Activated CD8-positive, alpha-beta T cell treated with anti-CD3 and anti-CD28 coated beads, Interleukin-2, amount 10 ng/mL, durations not matched to agents 7 days and 5 days (primary cell): ENCODE measurements at places on chromosomes 5 and 9.

GRCh38 chr5:143017992-143018391 is 247.8 kb downstream of the ARHGAP26 start:
- DNase-seq = no peak

- peak; percentile 63 for DNase-seq
These were observed 36.1 kb upstream of the OSMR start for GRCh38 chr5:38809388-38810359.

DNA sequence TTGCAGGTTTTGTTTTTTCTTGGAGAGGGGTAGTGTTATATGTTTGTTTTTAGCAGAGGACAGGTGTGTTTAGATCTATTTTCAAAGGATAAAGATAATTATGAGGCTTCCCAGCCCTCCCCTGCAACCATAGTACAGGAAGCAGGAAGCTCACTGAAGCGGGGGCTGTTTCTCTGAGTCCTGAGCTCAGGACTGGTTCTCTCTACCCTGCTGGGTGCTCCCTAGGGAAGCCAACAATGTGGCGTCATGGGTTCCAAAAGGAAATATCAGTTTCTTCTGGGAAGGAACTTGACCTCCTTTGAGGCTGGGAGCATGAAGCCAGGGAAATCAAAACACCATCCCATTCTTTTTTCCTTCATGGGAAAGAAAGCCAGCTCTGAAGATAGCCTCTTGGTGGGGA is 62.2 kb downstream of the RAD23B start:
- DNase-seq = peak; percentile 17

GRCh38 chr5:82137205-82137604 is 140.9 kb downstream of the RPS23 start:
- DNase-seq = no peak

DNA sequence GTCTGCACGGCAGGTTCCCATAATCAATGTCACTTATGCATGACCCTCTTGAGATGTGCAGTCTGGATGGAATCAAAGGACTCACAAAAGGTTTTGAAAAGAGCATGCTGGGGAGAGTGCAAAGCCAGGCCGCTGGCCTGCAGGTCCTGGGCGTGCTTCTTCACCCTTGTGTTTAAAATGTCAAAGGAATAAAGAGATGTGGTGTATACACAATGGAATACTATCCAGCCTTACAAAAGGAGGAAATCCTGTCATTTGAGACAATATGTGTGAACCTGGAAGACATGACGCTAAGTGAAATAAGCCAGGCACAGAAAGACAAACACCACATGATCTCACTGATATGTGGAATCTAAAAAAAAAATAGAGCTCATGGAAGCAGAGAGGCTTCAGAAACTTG is 137.5 kb upstream of the PHYKPL start:
- no peak for DNase-seq

- peak; percentile 27 for DNase-seq
These were observed 124.7 kb downstream of the GABBR2 start for GRCh38 chr9:98584059-98584458.

DNA sequence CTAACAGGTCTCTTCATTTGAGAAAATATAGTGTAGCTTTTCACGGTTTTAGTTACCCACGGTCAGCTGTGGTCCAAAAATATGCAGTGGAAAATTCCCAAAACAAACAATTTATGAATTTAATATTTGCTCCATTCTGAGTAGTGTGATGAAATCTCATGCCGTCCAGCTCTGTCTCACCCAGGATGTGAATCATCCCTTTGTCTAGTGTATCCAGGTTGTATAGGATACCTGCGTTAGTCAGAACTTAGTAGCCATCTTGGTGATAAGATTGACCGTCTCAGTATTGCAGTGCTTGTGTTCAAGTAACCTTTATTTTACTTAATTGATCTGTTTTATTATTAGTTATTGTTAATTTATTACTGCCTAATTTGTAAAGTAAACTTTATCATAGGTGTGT is 41.1 kb downstream of the NDUFS4 start:
- DNase-seq = no peak

DNA sequence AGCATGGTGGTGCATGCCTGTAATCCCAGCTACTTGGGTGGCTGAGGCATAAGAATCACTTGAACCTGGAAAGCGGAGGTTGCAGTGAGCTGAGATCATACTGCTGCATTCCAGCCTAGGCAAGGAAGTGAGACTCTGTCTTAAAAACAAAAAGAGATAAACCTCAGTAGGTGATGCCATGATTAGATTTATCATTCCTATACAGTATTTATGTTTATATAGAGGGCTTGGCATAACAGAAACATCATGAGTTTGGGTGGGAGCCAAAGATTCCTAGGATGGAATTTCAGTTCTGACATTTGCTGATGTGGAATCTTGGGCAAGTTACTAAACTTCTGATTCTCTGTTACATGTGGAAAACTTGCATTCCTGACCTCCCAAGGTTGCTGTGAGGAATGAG is 22.3 kb downstream of the RFK start:
- no peak for DNase-seq

DNA sequence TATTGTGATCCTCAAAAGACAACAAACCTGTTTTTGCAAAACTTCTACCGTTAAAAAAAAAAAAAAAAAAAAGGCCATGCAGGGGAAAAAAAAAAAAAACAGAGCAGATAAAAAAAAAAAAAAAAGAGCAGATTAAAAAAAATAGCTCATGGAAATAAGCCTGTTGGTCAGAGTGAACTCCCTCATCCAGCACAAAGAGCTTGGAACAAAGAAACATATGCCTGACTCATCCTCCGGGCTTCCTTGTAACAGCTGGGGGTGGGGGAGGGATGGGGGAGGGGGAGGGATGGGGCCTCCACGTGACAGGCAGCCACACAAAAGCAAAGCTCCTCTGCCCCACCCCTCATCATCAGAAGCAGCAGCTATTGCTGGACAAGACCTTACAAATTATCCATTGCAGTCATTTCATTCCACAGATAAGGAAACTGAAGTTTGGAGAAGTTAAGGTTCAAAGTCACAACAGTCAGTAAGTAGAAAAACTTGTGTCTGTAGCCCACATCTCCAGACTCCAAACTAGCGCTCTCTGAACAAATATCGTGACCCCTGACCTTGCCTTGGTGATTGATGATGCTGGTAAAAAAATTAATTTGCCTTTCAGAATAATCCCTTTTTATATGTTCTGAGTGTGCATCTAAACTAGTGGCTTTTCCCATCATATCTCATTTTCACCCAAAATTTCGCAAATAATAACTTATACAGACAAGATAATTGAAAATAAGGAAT is 38.9 kb downstream of the SLC35D2 start:
- no peak for DNase-seq

DNA sequence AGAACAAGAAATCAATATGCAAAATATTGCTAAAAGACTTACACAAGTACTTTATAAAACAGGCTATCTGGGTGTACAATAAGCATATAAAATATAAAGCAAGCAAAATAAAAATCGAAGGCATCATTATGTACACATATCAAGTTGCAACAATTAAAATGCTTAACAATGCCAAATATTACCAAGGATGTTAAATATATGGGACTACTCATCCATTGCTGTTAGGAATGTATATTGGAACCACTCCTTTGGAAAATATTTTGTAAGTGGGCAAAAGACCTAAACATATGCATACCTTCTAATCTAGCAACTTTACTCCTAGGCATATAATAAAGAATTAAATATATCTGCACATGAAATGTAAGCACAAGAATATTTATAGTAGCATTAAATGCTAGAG is 632.6 kb upstream of the COX7C start:
- DNase-seq = no peak

- DNase-seq = no peak
These were observed 4.6 kb downstream of the PTCH1 start for GRCh38 chr9:95511952-95512708.

GRCh38 chr9:110114086-110114858 is 93.7 kb downstream of the C9orf152 start:
- no peak for DNase-seq

GRCh38 chr9:69532396-69532795 is 139.8 kb downstream of the APBA1 start:
- DNase-seq = no peak

DNA sequence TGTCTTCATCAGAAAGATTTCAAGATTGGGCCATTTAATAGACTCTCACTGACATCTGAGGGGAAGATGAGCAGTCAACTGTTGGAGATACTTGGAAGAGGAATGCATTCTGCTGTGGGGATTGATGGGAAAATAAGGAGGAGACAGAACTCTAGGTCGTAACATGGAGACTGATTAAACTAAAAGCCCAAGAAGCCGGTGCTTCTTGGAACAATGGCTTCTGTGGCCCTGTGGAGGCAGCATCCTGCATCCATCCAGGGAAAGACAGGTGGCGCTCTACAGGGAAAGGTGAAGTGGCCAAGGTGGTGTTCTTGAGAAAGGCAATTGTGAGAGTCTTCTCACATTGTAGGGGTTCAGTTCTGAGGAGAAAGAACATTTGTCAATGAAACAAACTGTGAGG is 31.3 kb downstream of the ZFAND5 start:
- no peak for DNase-seq

DNA sequence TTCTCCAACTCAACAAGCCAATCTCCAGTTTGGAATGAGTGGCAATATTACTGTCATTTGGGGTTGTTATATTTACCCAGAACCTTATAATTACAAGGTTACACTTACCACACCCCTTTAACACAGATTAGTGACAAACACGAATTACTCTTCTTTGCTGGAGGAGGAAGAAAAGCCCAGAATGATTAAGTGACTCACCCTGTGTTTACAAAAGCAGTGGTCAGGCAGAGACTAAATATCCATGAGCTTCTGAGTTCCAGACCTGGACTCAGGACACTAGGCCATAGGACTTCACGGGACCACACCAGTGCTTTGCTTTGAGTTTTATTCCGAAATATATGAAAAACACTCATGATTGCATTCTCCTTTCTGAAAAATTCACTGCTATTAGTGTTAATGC is 370.8 kb downstream of the TLE1 start:
- no peak for DNase-seq

- no peak for DNase-seq
These were observed 349.3 kb upstream of the TLE4 start for GRCh38 chr9:79222483-79222882.

DNA sequence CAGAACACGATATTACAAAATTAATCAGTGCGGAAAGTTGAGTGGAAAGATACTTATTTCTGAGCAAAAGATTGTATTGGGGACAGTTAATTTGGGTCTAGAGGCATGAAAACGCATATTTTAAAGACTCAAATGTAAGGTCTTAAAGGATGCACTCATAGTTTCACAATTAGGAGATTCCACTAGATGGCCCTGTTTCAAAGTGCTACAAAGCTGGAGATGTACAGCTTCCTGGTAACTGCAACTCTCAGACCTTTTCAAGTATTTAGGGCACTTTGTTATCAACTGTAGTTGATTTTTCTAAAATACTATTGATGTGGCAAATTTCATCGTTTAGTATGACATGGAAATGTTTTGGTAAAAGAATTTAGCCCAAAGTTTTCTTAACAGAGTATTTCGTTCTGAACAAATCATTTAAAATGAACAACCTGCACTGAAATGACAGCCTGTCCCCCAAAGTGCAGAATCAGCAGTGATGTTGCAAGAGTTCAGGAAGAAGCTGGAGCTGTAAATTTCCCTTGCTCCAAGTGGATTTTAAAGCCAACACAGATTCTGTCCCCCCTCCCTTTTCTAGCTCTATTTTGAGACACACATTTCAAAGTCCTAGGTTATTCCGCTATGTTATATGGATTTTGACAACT is 16.2 kb upstream of the NDUFB6 start:
- DNase-seq = no peak

DNA sequence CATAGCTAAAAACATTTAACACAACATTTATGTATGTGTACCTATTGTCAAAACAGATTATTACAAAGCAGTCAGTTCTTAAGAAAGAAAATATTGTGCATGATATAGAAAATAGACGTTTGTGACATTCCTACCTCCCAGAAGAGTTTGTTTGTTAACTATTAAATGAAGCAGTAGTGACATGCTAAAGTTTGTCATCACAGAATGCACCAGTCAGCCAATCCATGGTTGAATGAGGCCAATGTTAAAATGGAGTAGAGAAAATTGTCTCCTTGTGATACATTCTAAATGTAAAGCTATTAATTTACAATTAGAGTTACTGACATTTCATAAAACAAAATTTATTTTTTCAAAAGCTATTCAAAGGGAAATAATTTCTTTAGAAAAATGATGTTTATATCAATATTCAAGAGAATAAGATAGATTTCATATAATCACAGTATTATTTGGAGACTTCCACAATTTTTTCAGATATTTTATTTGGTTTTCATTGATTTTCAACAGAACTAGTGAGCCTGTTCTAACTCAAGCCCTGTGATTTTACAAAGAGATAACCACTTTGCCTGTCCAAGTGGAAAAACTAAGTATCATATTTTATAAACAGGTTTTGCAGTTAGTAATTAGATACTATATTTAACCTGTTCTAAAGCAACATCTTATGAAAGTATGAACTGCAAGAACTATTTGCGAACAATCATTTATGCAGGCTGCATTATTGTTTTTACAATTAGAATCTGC is 176.8 kb downstream of the ISL1 start:
- DNase-seq = no peak

DNA sequence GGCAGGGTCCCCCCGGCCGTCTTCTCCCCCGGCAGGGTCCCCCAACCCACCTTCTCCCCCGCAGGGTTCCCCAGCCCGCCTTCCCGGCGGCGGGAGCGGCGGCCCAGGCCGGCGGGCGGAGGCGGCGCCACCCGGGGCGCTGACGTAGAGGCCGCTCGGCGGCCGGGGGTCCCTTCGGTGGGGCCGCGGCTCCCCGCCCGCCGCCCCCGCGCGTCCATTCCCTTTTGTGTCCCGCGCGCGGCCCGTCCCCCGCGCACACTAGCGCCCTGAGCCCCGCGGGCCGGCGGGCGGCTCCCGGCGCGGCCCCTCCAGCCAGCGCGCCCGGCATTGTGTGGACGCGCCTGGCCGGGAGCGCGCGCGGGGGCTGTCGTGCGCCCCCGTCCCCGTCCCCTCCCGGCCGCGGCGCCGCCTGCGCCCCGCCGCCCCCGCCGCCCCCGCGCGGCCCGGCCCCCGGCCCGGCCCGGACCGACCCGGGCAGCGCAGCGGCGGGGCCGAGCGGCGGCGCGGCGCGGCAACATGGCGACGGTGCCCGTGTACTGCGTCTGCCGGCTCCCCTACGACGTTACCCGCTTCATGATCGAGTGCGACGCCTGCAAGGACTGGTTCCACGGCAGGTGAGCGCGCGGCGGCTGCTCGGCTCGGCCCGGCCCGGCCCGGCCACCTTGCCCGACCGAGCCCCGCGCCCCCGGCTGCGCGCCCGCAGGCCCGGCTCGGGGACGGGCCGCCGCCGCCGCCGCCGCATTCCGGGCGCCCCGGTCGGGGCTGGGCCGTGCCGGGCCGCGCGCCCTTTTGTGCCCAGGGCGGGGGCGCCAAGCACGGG is at the start of gene PHF2:
PHF2 (plus strand) TSS at position 327 of the 820 bp plus-strand sequence; CDS start at position 517, 190 bp downstream.
- peak; percentile 39 for DNase-seq
